ENCODE measurements at places on chromosomes 13 and 19.

- no peak for DNase-seq
Observed at GRCh38 chr13:82214341-82214740, 1667.9 kb downstream of the SLITRK1 start.

DNA sequence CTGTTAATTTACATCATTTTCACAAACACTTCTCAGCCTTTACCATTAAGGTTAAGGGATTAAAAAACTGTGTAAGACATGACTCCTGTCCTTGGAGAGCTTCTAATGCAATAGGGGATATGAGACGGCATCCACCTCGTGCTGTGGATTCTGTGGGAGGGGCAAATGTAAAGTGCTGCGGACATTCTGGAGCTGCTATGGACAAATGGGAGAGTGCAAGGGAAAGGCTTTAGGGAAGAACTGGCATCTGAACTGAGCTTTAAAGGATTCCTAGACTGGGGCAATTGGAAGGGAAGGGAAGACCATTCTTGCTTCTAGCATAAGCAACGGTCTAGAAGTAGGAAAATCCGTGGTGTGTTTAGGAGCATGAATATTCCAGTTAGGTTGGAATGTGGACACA lies 31.4 kb downstream of the CDADC1 start:
- no peak for DNase-seq

DNA sequence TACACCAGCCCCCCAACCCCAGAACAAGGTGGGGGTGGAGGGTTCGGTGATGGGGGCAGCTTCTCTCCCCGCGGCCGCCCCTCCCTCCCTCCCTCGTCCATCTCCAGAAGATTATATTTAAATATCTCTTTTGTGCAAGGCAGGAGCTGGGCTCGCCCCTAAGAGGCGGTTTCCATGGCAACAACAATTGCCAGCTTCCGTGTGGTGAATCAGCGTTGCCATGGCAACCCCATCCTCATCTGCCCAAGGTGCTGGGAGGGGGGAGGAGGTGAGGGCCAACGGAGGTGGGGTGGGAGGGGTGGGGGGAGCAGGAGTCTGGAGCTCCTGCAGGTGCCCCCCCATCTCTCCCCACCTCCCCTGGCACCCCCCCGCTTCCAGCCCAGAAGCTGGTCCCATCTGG lies 46.4 kb downstream of the CELF5 start:
- DNase-seq, result peak; percentile 27

GRCh38 chr13:20377720-20378119 lies 145.6 kb upstream of the GJB6 start:
- DNase-seq, result no peak

- no peak for DNase-seq
Observed at GRCh38 chr13:59960683-59961082, 203.0 kb downstream of the DIAPH3 start.

DNA sequence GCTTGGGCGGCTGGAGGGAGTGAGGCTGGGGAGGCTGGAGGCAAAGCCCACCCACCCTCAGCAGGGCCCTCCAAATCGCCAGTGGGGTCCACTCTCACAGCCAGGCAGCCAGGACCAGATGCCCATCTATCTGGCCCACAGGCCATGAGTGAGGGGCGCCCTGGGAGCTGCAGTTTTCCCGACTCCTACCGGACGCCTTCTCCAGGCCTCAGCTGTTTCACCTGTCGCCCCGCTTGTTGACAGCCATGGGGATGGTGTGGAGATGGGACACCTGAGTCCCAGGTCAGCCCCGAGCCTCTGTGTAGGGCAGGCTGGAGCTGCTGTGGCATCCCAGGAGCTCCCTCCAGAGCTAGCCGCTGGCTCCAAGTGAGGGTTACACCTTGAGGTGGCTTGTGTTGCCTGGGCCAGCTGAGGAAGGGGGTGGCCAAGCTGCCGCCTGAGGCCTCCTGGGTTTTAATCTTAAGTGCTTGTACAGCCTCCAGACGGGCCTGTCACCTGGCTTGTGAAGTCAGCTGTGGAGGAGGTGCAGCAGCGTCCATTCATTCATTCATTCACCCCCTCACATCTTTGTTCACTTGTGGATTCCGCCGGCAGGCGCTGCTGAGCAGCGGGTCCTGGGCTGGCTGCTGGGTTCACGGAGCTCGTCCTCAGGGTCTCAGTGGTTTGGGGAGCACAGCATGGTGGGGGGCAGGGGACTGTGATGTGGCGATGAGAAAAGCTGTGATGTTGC lies 52.0 kb downstream of the COMP start:
- no peak for DNase-seq

GRCh38 chr13:77514336-77514726 lies 21.2 kb upstream of the SCEL start:
- DNase-seq, result no peak

DNA sequence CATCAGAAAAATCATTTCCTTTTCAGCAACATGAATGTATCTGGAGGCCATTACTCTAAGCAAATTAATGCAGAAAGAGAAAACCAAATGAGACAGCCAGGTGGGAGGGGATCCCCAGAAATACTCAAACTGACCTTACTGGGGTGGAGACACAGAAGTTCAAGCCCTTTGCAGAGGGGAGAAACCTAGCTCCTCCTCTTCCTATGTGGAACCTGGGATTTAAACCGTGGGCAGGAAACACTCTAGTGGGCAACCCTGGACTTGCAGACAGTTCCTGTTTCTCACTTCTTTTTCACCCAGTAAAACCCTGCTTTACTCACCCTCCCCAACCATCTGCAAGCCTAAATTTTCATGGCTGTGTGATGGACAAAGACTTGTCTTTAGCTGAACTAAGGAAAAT lies 61.3 kb downstream of the SLITRK6 start:
- no peak for DNase-seq

Measured in stimulated activated CD4-positive, alpha-beta T cell treated with anti-CD3 and anti-CD28 coated beads, Interleukin-1b, Interleukin-23, amount 100 ng/mL, for 1 hour (primary cell).